ENCODE measurements at places on chromosomes 3 and 15.

DNA sequence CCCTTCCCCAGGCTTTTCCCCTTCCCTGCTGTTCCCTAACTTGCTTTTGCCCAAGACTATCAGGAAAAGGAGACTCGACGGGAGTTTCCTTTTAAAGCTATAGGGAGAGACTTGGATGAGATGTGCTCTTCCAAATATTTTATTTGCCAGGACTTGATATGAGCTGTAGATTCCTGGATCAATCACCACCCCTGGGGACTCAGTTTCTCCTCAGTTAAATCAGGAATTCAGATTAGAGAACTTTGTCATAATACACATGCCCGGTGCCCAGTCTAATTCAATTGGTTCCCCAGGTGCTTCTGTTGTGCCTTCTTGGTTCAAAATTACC, 46.6 kb downstream of the SMAD6 start:
- DNase-seq: no peak

DNA sequence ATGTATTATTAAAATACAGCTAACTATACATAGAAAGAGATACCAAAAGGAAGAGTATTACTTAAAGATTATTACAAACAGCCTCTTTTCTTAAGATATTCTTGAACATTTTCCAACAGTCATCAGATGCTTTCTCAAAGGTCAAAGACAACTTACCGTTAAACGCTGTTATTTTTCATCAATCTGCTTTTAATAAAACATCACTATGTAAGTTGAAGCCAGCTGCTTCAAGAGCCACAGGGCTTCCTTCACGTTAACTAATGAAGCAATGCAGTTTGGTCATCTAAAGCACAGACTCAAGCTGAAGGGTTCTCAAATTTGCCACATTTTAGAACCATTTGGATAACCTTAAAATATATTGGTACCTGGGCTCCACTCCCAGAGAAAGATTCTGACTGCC, 578.8 kb downstream of the ROBO2 start:
- no peak for DNase-seq

- no peak for DNase-seq
Measured at GRCh38 chr15:77844798-77845446, 212.2 kb upstream of the LINGO1 start.

- DNase-seq: no peak
Measured at GRCh38 chr3:33438284-33438668, 1.9 kb downstream of the UBP1 start.

DNA sequence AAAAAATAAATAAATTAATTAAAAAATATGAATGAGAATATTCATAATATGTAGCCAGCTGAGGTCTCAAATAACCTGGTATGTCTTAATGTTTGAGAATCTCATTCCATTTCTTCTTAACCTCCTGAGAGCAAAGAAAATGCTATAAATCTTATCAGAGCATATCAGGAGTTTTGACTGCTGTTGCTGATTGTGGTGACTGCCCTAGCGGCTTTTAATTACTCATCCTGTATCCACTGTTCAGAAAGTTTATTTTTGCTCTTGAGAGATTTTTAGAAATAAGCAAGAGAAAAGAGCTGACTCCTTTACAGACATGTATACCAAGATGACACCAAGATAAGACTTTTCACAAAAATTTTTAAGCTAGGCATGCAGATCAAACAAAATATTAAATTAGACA, 454.8 kb upstream of the CBLB start:
- no peak for DNase-seq

DNA sequence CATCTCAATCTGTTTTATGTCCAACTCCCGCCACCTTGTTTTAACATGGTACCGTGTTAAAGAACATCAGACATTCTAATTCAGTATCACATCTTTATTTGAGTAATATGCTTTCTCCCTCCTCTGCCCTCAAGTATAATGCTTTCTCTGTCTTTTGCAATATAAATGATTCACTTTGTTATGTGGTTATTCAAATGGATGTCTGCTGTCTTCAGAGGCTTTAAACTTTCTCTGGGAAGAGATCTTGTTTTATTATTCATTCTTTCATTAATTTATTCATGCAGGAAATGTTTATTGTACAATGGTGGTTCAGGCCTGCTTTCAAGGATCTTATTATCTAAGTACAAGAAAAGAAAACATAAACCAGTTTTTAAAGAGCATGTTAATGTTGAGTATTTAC, 57.1 kb downstream of the RAP2B start:
- no peak for DNase-seq

DNA sequence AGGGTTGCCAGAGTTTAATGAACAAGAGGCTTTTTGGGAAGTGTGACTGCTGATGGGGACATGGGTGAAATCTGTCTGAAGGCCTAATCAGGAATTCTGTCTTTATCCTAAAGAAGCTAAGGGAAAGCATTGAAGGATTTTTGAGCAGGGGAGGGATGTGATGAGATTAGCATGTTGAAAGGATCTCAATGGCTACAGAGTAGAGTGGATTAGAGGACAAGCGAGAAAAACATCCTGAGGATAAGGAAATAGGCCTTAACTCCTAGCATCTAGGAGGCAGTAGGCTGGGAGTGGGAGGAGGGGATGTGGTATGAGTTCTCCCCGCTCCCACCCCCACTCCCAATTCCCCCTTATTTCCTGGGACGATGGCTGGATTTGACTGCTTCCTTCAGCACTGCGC, 35.1 kb upstream of the SNTN start:
- no peak for DNase-seq

- DNase-seq: no peak
Measured at GRCh38 chr15:69931156-69931555, 166.6 kb downstream of the TLE3 start.

DNA sequence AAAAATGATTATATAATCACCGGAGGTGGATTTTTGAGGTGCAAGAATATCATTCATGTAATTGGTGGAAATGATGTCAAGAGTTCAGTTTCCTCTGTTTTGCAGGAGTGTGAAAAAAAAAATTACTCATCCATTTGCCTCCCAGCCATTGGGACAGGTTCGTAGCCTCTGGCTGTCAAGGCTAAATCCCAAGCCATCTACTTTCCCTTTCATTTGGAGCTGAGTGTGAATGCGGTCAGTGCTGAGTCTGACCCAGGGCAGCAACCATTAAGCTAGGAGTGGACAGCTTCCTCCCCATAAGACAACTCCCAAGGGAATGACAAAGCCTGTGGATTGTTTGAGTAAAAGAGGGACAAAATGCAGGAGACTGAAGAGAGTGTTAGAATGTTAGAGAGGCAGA, 33.6 kb downstream of the PARP14 start:
- DNase-seq: no peak

GRCh38 chr15:26702381-26702780, 70.5 kb downstream of the GABRB3 start:
- DNase-seq: no peak

GRCh38 chr15:41333026-41333562, 413 bp downstream of the NUSAP1 start:
- DNase-seq: no peak

GRCh38 chr15:77807115-77807514, 174.4 kb upstream of the LINGO1 start:
- no peak for DNase-seq

DNA sequence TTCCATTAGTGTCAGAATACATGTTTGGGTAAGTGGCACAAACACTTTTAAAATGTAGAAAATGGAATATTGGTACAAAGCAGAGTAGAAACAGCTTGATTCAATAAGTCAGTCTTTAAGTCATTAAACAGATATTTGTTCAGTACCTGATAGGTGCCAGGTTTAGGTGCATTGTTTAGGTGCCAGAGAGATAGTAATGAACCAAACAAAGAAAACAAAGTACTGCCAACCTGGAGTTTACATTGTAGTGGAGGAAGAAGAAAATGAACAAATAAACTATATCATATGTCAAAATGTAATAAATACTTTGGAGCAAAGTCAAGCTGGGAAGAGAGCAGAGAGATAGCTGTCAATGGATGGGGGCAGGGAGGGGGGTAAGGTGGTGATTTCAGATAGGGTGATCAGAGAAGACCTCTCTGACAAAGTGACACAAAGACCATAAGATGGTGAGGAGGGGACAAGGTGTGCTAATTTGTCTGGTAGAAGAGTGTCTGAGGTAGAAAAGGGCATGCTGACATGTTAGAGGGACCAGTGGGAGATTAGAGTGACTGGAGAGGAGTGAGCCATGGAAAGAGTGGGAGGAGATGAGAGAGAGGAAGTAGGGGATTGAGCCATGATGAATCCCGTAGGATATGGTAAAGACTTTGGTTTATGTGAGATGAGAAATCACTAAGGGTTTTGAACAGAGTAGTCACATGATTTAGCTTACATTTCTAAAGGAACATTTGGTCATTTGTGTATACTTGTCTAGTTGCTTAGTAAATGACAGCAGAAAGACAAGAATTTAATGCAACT, 128.2 kb downstream of the UBE2E2 start:
- DNase-seq: no peak

- DNase-seq: no peak
Measured at GRCh38 chr3:64462203-64462602, 225.6 kb downstream of the ADAMTS9 start.

DNA sequence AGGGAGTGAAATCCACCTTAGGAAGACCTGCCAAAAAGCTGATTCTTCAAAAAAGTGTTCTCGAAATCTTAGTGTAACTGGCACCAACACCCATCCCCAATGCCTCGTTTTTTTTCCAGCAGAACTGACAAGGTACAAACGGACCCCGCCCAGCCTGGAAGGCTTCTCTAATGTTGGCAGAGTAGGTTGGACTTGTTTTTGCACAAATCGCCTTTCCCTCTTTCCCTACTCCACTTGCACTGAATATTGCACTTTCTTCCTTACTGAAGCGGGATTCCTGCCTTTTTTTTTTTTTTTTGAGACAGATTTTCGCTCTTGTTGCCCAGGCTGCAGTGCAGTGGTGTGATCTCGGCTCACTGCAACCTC, 544 bp upstream of the TIMMDC1 start:
- no peak for DNase-seq
